Daoy (cell line): ENCODE measurements at places on chromosomes 4 and X.

DNA sequence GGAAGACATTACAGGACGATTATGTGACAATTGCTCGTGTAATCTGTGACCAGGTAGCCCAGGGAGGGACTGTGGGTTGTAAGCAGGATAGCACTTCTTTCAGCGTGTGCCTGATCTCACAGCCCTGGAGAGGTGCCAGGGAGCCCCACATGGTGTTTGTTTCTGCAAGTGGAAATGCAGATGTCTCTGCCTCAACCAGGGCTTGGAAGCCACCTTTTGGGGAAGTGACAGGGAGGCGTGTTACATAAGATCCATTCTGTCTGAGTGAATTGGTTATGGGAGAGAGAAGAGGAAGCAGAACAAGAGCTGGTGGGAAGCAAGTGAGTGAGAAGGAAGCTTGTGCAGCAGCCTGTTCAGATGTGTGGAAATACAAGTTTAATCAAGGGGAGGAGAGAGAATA lies 104.5 kb upstream of the GATB start:
- DNase-seq = no peak

DNA sequence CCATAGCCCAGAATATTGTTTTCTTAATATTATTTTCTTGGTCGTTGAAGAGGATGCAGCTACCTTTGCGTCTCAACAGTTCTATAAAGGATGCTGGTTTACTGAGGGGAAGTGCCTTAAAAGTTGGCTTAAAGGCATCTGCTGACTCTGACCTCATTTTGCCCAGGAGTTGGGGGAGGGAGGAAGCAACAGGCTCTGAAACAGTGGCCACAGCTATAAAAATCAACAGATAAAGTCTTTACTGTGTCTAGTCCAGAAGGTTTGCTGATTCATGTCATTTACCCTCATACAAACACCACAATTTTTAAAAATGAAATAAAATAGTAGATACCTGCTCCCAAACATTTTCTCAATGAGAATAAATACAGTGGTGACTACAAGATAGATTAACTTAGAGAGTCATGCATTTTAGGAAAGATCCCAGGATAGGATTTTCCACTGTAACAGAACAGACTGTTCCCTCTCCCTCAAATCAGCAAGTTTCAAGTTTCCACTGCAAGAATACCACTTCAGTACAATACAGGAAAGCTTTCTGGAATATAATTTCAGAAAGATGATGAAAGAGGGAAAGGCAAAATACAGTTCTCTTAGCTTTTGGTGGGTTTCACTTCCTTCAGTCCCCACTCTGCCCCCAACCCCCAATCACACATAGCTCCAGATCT lies 1.9 kb downstream of the PHKA1 start:
- DNase-seq = no peak

- no peak for DNase-seq
Measured at GRCh38 chr4:39484582-39485272, 25.9 kb downstream of the LIAS start.

- DNase-seq = no peak
Measured at GRCh38 chr4:23770011-23770410, 119.8 kb downstream of the PPARGC1A start.

DNA sequence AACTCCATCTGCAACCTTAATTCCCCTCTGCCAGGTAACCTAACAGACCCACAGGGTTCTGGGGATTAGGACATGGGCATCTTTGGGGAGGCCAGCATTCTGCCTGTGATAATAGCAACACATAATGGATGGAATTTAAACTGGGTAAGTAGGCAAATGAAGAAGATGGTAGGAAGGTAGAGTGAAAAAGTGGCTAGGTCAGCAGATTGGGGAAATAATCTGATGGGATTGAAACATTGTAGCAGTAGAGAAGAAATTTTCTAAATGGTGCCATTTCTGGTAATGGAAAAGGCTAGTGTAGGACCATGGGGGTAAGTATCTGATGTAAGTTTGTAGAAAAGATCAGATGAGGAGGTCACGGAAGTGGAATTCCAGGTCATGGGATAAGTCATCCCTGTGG lies 3.0 kb upstream of the CT47C1 start:
- no peak for DNase-seq

DNA sequence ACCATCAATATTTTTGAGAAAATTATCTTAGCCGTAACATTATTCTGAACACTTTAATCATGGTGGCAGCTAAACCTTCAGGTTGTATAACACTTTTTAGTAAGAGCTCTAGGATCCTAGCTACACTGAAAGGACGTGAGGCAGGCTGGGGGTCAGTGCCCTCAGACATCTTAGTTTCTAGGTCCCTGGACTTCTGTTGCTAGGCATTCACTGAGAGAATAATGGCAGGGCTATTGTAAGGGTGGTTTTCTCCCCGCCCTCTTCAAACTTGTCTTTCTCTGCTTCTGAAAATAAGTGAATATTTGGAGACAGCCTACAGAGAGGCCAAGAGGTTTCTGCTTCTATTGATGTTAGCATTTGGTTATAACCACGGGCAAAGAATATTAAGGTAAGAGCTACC lies 15.4 kb upstream of the MMRN1 start:
- DNase-seq = no peak

- DNase-seq = no peak
Measured at GRCh38 chr4:78524009-78524408, 27.6 kb upstream of the ANXA3 start.

DNA sequence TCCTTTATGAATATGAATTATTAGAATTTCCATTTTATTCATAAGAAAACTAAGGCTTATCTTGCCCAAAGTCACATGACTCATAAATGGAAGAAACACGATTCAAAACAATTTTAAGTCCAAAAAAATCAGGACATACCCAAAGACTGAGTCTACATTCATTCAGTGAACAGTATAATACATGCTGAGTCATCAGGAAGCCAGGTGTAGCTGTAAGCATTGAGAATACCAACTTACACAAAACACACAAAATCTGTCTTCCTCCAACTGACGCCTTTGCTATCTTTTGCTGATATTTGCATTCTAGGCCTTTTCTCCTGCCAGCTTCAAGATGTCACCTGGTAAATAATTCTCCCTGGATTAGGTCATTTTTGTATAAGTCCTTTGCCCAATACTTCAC lies 520.1 kb upstream of the GALNT7 start:
- DNase-seq = no peak

- no peak for DNase-seq
Measured at GRCh38 chrX:71482228-71482958, 50.5 kb upstream of the OGT start.

DNA sequence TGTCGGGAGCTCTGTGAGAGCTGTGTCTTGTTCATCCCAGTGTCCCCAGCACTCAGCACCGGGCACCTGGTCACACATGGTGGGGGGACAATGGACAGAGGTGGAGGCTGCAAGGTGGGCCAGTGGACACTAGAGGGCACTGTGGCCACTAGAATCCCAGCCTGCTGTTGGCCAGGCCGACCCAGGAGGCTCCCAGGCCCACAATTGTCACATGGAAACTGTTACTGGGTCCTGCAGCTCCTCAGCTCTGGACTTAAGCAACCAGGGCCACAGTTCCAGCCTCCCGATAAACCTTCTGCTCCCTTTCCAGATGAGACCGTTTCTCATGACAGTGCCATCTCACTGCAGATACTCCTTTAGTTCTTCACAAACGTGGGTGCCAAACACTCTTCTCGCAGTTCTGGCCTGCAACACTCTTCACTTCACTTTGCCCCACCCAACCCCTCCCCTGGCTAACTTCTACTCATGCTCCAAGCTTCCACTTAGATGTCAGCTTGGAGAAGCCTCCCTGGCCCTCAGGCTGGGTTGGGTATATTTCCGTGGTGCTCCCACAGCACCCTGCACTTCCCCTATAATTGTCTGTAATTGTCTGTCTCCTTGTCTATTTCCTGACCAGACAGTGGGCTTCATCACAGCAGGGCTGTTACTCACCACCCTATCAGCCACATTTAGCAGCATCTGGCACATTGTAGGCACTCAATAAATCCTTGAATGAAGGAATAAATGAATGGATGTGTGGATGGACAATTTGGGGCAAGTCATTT lies 3.5 kb upstream of the IQSEC2 start:
- peak; percentile 41 for DNase-seq

DNA sequence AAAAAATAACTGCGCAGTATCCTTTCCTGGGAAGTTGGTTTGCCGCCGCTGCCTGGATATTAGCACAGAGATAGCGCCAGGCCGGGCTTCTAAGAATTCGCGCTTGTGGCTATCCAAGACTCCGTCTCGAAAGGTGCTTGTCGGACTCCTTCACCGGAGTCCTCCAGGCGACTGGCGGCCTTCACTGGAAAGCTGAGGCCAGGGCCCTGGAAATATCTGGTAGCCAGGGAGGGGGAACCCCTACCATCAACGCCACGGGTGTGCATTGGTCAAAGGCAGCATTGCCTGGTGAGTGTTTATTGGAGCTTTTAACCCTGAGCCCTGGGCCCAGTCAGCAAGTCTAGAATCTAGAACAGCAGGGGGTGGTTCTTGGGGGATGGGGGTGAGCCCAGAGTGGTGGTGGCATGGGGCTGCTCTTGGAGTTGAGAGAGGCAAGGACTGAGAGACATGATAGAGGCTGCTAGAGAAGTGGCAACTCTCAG lies 577 bp upstream of the PIM2 start:
- DNase-seq = no peak

DNA sequence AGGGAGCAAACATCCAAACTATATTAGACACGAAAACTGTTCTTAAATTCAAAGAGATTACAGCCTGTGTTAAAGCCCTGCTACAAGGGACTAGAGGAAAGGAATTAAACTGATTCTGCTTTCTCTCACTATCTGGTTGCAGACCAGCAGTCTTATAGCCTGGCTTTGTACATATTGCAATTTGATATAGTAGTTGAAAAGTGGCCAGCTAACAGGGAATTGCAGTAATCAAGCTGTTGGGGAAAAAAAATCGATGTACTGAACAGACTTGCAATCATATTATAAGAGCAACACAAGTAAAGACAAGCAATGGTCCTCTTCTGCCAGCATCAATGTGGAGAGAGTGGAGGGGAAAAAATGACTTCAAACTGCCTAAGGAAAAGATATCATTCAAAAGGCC lies 364.4 kb upstream of the EPHA5 start:
- no peak for DNase-seq

DNA sequence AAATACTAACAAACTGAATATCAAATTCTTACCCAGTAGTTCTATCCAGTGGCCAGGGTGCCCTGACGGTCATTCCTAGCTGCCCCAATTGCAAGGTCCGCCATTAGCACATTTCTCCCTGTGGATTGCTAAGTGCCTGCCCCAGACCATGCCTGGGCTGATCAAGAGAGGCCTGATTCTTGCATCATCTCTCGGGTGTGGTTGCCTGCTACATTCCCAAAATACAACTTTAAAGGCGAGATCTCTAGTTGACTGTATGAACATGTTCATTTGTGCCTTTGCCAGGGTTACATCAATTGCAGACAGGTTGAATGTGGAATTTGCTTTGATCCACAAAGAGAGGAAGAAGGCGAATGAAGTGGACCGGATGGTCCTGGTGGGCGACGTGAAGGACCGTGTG lies 28.0 kb downstream of the PRPS2 start:
- no peak for DNase-seq

DNA sequence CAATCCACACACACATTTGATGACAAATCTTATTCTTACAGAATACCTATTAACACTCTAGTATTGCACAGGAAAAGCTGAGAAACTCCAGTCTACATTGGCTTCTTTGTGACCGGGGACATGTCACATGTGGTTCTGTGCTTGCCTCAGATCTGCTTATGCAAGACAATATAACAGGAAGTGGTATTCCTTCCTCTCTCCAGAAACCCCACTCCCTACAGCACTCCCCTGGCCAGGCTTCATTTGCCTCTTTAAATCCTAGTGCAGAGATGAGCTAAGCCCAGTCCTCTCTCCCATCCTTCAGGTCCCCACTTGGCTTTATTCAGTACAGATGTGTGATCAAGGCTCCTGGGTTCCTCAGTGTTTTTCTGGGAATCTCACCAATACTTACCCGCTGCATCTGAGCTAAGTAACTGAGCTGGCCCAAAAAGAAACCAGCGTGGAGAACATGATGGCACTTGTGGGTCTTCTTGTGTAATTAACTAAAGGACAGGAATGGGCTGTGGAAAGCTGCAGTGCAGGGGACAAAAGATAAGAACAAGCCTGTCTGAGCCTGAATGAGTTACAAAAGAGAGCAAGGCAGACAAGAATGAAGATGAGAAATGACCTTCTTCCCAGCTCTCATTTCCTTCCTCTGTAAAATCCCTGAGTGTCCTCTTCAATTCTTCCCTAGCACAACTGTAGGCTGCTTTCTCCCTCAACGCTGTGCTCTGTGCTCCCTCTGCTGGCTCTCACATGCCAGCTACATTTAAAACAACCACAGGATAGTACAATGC lies 105.6 kb downstream of the HNRNPD start:
- DNase-seq = peak; percentile 45

GRCh38 chr4:8080754-8081065 lies 77.9 kb downstream of the ABLIM2 start:
- no peak for DNase-seq
